ENCODE measurements at places on chromosomes 7 and 10.

DNA sequence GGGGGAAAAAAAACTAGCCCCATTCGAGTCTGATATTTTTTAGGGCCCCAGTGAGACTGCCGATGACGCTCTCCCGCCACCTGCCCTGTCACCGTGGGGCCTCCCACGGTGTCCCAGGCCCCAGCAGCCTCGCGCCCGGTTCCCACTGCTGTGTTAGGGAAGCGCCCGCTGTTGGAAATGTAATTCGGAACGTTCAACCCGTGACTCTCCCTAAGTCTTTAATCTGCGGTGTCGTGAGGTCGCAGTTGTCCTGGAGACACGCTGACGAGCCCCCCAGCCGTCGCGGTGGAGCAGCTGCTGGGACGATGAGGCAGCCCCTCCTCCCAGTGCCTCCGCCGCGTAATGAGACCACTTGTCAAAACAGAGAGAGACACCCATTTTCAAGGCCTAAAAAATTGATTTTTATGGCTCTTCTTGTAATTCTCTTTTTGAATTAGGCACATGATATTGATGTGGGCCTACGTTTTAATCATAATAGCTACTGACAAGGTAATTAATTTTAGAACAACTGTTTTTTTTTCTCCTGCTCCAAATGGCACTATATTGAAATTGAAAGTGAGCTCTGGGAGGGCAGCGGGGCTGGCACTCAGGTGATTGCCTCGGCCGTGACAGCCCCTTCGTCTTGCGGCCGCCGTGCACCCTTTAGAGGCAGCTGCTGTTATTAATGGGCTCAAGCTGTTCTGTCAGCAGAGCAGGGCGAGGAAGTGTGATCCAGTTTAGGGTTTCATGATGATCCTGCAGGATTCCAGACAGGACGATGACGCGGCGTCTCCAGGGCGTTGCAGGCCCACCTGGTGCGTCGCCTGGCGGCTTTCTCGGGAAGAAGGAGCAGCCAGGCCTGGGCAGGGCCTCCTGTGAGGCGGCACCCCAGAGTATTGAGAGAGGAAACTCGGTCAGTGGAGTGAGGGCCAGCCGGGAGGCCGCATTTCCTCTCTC lies 63.3 kb downstream of the NKX6-2 start:
- DNase-seq: no peak

DNA sequence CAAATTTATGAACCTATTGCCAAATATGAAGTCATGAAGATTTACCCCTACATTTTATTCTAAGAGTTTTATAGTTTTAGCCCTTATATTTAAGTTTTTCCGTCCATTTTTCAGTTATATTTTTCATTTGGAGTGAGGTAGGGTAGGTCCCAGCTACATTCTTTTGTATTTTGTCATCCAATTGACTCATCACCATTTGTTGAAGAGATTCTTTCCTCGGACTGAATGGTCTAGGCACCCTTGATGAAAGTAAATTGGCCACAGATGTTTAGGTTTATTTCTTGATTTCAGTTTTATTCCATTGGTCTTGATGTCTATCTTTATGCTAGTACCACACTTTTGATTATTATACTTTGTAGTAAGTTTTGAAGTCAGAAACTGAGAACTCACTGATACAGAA lies 22.7 kb downstream of the CYP2C19 start:
- no peak for DNase-seq

GRCh38 chr10:108673741-108674140 lies 1249.6 kb downstream of the XPNPEP1 start:
- no peak for DNase-seq

DNA sequence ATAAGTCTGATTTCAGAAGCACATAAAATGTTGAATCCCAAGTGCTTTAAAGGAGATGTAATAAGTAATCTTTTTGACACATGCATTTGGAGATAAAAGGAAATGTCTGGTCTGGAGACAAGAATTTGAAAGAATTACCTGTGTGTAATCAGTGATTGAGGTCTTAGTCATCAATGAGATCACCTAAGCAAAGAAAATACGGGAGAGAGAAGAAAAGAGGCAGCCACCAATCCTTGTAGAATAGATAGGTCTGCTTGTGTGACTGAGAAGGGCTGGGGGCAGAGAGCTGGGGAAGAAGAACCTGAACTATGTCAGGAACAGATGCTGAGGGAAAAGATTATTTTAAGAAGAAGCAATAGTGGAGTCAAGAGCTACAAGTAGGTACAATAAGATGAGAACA lies 49.3 kb upstream of the ITPRID1 start:
- DNase-seq: no peak

GRCh38 chr10:3714967-3715366 lies 70.0 kb downstream of the KLF6 start:
- no peak for DNase-seq

DNA sequence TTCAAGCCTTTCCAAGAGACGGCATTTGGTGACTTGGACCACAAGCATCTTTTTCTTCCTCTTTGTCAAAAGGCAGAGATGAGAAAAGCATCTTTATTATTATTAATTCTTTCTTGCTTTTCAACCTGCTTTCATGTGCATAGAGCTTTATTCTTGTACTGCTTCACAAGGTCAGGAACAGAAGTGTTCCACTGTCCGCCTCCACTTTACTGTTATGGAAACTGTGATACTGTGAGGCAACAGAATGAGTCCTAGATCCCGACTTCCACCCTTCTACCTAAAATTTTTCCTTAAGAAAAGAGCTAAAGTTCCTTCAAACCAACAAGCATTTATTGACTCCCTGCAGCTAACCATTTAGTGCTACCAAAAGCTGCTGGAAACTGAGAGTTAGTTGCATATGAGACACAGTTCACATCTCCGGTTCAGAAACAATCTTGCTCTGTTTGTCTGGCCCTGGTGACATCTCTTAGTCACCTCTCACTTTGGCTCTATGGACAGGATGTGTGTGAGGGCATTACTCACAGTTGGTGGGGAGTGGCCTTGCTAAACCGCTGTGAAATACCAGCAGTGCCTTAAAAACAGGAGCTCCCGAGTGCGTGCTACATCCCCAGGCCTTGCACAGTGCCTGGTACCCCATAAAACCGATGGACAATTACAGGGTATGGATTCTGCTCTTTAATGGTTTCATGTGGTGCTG lies 77.1 kb upstream of the TRIL start:
- DNase-seq: no peak
